RCC 7860 (cell line): ENCODE measurements at places on chromosomes 13 and 19.
A peak's percentile ranks its signal among the peaks of the same experiment; 100 is the strongest.

- DNase-seq = no peak
Observed at GRCh38 chr13:100211016-100211710, 122.3 kb downstream of the PCCA start.

- DNase-seq = no peak
Observed at GRCh38 chr19:52336791-52337381, 843 bp downstream of the ZNF610 start.

DNA sequence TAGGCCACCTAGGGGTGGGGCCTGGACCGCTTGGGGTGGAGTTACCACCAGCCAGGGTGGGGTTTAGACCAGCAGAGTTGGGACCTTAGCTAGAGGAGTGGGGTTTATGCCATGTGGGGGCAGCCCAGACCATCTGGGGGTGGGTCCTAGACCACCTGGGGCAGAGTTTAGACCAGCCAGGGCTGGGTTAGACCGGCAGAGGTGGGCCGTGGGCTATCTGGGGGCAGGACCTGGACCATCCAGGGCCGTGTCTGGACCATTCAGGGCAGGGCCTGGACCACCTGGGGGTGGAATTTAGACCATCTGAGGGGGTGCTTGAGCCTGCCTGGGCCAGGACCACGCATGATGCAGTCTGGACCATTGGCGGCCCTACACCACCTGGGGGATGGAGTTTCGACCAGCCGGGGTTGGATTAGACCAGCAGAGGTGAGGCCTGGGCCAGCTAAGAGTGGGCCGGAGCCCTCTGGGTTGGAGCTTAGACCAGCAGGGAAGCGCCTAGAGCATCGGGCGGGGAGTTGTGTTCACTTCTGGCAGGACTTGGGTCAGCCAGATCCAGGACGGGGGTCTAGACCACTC, 10.0 kb upstream of the CACNG6 start:
- no peak for DNase-seq

GRCh38 chr13:98523455-98524102, 53.3 kb downstream of the STK24 start:
- no peak for DNase-seq

GRCh38 chr19:16876904-16877361, 11.9 kb upstream of the F2RL3 start:
- DNase-seq = peak; percentile 73

DNA sequence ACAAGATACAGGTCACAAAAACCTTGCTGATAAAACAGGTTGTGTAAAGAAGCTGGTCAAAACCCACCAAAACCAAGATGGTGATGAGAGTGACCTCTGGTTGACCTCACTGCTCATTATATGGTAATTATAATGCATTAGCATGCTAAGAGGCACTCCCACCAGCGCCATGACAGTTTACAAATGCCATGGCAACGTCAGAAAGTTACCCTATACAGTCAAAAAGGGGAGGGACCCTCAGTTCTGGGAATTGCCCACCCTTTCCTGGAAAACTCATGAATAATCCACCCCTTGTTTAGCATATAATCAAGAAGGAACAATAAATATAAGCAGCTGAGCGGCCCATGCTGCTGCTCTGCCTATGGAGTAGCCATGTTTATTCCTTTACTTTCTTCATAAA, 434.1 kb downstream of the ZNF536 start:
- no peak for DNase-seq

DNA sequence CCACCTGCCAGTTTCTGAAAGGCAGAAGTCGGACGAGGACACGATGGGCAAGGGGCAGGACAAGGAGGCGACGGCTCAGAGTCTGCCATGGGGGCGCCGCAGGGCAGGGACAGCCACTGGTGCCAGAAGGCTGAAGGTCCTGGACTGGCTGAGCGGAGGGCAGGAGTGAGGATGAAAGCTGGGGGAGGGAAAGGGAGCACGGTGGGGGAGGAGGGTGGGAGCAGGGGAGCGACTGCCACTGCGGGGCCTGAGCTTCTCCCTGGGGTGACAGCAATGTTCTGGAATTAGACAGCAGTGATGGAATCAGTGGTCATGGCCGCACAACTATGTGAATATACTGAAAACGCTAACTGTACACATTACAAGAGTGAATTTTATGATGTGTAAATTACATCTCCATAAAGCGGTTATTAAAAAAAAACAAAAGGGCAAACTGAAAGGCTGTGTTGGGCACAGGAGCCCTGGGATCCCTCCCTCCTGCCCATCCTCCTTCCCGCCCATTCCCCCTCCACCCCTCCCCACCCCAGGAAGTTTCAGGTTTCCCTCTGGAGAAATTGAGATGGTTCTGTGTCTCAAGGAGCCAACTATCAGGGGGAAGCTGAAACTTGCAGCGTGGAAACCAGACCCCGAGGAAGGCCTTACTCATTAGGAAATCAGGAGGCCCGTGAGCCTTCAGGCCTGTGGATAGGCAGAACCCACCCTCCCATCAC, 15.9 kb downstream of the MLLT1 start:
- no peak for DNase-seq

DNA sequence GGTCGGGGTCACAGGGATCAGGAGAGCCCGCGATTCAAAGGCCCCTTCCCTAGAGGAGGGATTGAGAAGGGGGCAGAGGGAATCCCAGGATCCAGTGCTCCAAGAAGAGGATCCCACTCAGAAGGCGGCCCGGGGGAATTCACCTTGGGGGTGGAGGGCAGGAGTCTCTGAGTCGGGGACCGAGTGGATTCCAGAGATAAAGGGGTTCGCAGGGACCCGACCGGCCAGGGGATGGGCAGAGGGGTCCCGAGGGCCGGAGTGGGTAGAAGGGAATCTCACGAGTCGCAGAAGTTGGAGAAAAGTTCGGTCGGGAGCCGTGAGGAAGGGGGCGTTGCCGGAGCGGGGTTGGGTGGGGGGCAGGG, 261 bp downstream of the PRKD2 start:
- no peak for DNase-seq

- DNase-seq = no peak
Observed at GRCh38 chr19:53102206-53102755, 941 bp downstream of the ZNF160 start.

DNA sequence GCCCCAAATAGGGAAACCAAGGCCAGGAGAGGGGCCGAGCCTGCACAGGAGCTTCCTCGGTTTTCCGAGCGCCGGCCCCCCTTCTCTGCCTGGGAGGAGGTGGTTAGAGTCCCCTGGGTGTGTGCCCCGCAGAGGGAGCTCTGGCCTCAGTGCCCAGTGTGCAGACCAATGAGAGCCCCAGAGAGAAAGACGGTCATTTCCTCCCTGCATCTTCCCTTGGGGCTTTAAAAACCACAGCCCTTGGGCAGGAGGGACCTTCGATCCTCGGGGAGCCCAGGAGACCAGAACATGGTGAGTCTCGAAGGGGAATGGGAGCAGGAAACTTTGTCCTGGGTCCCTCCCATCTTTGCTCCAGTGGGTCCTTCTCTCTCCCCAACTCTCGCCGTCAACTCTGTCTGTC, at the start of gene C5AR1:
Gene C5AR1, plus strand, starts transcription at position 254 of the 400 bp plus-strand sequence. Its CDS starts 35 bp downstream, at position 289.
- no peak for DNase-seq

DNA sequence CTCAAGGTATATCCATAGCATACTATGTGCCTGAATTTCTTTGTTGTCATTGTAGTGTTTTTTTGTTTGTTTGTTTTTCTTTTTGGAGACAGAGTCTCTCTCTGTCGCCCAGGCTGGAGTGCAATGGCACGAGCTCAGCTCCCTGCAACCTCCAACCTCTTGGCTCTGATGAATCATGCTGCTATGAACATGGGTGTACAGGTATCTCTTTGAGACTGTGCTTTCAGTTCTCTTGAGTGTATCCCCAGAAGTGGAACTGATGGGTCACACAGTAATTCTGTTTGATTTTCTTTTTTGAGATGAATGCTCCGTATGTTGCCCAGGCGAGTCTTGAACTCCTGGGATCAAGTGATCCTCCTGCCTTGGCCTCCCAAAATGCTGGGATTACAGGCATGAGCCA, 13.7 kb upstream of the SLC25A42 start:
- no peak for DNase-seq

- DNase-seq = no peak
Observed at GRCh38 chr19:49861541-49862378, 5.6 kb downstream of the PNKP start.

DNA sequence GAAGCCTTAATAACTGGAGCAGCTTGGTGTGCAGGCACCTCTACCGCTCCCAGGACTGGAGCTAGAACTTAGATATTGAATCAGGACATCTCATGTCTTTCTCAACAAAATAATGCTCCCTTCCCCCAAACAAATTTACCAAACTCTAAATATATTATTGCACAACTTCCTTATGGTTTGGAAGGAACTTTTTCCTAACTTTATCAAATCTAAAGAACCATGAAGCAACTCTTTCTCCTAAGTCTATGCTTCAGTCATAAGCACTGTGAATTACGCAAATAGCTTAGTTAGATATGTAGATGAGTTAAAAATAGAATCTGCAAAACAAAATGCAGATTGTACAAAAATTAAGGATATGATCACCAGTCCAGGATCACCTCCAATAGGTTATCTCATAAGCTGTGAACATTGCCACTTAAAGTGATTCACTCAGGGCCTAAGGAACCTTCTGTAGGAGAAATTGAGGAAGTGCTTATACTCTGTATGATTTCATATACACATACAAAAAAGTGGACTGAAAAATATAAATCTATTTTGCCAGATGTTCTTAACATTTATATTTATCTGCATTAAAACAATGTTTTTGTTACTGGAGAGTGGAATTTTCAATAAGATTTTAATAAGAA, 20.4 kb upstream of the MAB21L1 start:
- DNase-seq = no peak

DNA sequence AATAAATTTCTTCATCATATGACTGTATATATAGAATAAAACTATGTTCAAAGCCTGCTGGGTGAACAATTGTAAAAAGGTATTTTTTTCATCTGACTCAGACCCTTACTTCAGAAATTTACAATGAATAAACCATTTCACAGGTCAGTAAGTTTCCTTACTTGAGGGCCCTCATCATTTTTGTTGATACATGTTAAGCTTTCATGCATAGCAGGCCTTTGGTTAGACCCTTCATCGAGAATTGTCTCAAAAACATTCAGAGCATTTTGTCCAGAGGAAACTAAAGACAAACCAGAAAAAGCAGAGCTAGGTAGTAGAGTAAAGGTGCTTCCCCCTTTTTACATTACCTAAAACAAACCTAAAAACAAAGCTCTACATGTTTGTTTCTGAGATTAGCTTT, 46.2 kb downstream of the FNDC3A start:
- DNase-seq = peak; percentile 79

- DNase-seq = no peak
Observed at GRCh38 chr13:41394166-41394565, 63.2 kb upstream of the RGCC start.

DNA sequence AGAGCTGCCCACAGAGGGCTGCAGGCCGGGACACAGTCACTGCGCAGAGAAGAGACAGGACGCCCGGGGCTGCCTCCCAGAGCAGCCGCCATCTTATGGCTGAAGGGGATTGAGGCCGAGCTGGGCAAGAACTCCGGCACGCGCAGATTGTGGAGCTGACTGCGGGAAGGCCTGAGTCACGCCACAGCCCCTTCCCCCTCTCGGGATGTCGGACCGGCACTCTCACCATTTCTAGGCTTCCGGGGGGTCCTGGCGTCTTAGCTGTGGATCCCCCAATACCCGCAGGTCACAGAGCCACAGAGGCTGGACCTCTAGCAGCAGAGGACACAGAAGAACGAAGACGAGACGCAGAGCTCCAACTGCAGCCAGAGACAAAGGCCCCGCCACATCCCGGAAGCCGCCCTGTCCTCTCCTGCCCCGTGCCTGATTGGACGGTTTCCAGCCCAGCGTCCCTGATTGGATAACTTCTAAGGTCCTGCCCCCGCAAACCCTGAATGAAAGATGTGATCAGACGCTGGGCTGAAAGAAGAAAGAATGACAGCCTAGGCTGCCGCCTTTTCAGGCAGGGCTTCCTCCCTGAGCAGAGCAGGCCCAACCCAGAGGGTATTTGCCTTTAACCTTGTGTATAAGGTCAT, at the start of gene ZNF43:
Gene ZNF43, minus strand, starts transcription at position 373 of the 635 bp plus-strand sequence. Its CDS starts 144 bp downstream, at position 229.
- peak; percentile 57 for DNase-seq

- no peak for DNase-seq
Observed at GRCh38 chr13:43316946-43317353, 293.6 kb downstream of the DNAJC15 start.

DNA sequence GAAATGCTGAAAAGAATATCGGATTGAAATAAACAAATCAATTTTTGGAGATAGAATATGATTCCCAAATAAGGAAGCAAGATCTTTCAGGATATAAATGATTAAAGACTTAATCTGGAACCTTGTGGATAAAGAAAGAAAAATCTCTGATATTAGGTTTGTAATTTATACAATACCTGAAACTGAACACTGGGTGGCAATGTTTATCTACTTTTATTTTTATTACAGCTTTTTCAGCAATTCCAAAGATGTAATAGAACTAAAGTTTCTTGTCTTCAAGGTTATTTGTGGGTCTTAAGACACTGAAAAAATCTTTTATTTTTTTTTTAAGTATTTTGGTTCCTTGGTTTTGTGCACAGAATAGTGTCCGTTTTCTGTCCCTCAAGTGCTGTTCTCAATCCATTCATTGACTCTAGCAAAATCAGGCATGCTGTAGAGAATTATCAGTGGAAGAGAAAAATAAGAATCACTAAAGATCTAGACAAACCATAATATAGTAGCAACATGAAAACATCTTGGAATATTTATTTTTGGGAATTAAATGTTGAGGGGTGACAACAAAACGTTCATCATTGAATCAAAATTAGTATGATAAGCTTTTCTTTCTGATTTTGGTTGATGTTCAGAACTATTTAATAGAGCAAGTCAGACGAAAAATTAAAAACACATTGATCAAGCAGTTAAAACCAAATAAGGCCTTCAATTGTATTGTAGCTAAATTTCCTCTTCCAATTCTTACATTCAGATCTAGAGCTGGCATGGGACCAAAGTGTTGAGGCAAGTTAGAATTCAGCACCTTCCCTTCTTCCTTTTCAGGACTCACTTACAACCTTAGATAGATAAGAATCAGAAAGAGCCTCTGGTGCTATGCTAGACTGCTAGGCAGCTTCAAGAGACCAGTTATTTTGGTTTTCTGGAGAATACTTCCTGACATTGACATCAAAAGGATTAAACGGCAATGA, 704.4 kb upstream of the PCDH20 start:
- peak; percentile 14 for DNase-seq

DNA sequence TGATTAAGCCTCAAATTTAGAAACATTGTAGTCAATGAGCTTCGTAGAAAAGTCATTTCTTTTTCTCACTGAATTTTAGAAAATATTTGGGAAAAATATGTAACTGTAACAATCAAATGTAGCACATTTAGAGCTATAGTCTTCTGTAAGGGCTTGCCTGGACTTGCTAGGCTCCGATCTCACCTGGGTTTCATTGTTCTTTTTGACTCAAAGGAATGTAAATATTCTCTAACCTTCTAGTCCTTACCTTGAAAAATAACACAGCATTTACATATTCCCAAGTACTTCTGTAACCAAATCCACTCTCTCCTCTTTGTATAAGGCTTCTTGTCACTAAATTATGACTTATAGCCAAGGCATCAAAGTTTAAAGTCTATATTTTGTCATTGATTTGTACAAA, 2.9 kb upstream of the UFM1 start:
- no peak for DNase-seq

- DNase-seq = no peak
Observed at GRCh38 chr19:19775891-19776205, 42.9 kb upstream of the ZNF14 start.

GRCh38 chr19:42363614-42364346, 26.3 kb downstream of the CNFN start:
- DNase-seq = no peak

DNA sequence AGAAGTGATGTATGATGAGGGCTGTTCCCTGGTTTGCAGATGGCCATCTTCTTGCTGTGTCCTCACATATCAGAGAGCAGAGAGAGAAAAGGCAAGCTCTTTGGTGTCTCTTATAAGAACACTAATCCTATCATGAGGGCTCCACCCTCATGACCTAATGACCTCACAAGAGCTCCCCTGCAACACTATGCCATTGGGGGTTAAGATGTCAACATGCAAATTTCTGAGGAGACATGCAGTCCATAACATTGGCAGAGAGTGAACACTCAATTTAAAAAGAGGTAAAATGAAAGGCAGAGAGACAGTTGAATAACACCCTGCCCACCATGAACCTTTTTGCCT, 10.9 kb downstream of the FAM187B start:
- no peak for DNase-seq
